Uterus (tissue), 4 donors: ENCODE measurements at places on chromosomes 12 and 14. TPM values are rescaled to one million over a fixed set of nuclear protein-coding genes. Genes with fewer than 3 reads are reported as not detected.

The AQP2 gene
- not detected for total RNA-seq

The GDF3 gene
- total RNA-seq: not detected

The AGAP2 gene
- total RNA-seq: 0.29 TPM

The PPP2R5C gene
- total RNA-seq: 170 TPM

The IFNG-AS1 gene
- total RNA-seq: not detected

The DEPDC4 gene
- 1.2 TPM for total RNA-seq

The TPH2 gene
- total RNA-seq: not detected

The OR2AP1 gene
- total RNA-seq: not detected

The ANO2 gene
- 9.7 TPM for total RNA-seq

The CDKN3 gene
- 4.4 TPM for total RNA-seq

The EIF2S3B gene
- 1.0 TPM for total RNA-seq

The TEAD4 gene
- total RNA-seq: 33.8 TPM

The PIP4P1 gene
- 25.3 TPM for total RNA-seq

The AQP6 gene
- total RNA-seq: 0.35 TPM

The NFE2 gene
- total RNA-seq: not detected

The DBX2 gene
- total RNA-seq: not detected

The REM2 gene
- 1.6 TPM for total RNA-seq

The CTSG gene
- total RNA-seq: 4.0 TPM

The CABP1 gene
- not detected for total RNA-seq

The B4GALNT3 gene
- 2.4 TPM for total RNA-seq
